ENCODE measurements at places on chromosomes 1 and 21. TPM values are rescaled to one million over a fixed set of nuclear protein-coding genes. Genes with fewer than 3 reads are reported as not detected.

DNA sequence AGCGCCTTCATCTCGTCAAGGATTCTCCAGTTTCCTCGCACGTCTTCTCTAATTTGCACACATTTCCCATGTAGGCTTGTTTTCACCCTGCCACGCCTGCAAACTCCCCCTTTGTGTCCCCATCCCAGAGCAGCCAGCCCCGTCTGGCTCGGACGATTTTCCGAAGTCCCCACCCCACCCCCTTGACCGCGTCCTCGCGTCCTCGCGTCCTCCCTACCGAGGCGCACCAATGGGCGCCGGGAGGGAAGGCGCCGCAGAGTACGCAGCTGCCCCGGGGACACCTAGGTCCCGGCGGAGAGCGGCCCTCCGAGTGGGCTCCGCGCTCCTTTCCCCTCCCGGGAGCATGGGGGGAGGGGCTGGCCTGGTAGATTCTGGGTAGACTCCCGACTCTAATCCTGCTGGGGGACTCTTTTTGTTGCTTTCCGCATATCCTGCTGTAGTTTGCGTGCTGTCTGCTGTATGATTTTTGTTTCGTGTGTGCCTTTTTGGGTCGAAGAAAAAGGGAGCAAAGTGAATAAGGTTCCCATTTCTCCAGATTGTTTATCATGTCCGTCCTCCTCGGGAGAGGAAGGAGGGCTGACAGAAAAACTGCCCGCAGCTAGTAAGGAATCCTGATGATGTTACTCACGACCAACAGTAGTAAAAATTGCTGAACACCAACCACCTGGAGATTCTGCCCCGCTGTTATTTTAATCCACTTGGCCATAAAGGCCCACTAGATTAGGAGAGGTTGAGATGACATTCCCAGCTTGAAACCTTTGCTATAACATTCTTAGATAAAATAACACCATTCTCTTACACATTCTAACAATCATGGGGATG, 1.5 kb downstream of the CACHD1 start:
- DNase-seq, result no peak

Gene GPR89A
- 33.7 TPM for total RNA-seq

DNA sequence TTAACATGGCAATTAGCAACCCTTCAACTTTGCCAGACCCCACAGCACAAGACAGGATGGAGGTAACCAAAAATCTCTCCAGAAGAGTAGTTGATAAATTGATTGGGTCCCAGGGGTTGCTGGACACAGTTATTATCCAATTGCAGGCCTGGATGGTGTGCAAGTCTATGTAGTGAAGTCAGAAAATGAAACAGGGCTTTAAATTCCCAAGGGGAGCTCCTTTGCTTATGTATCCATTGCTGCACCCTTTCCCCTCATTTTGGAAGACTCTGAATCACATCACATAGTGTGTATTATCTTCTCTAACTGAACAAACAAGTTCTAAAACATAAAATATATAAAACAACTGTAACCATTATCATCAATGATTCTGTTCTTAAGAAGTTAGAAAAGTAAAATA, 550.2 kb downstream of the LMO4 start:
- DNase-seq, result no peak

Gene OLFM3
- 1.2 TPM for total RNA-seq

Gene MUL1
- 38.0 TPM for total RNA-seq

GRCh38 chr1:105270966-105271365, 1521.3 kb downstream of the AMY1C start:
- DNase-seq, result no peak
